ENCODE measurements at places on chromosomes 13 and 19.

DNA sequence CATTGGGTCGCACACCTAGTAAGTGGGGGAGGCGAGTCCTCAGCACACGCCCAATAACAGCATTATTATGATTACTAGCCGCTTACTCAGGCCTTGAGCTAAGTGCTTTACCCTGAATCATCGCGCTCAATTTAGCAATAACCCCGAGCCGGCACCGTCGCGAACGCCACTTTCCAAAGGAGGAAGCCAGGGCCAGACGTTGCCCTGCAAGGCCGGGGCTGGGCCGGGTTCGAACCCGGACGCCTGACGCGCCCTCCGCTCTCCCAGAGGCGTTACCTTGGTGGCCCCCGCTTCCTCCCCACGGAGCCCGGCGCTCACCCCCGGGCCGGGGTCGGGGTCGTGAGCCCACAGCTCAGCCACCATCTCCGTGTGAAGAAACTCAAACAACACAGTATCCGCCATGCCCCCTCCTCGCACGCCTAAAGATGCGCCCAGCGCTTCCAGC is at the start of gene TRAPPC6A:
TRAPPC6A (minus strand) TSS at position 421 of the 445 bp plus-strand sequence; CDS start at position 402, 19 bp downstream.
- peaks cover 20% of the 10 kb centered on the region for H3K4me1 ChIP-seq
- H3K27ac ChIP-seq: peak within 1 kb of the TSS; percentile 86
- no peaks in the 10 kb centered on the region for H3K27me3 ChIP-seq
- H3K36me3 ChIP-seq: peaks cover 9% of the 10 kb centered on the region

DNA sequence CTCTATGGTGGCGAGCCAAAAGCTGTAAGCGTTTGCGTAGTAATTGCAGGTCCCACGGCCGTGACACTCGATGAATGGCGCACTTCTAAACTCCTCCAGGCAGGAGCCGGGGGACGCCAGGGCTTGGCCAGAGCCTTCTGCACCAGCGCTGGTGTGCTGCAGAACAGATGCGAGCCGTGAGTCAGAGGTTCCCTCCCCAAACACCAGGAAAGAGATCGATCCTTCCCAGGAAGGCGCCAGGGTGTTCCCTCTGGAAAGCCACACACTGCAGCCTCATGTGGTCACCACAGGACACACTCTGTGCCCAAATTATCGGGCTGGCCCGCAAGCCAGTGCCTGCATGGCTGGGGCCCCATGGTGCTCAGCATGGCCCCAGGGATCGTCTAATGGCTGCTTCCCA is 154.6 kb downstream of the COL4A1 start:
- no peaks in the 10 kb centered on the region for H3K27me3 ChIP-seq
- H3K36me3 ChIP-seq: no peaks in the 10 kb centered on the region
- H3K4me1 ChIP-seq: no peaks in the 10 kb centered on the region
- DNase-seq: no peak
- H3K27ac ChIP-seq: no peak overlapping the region
- H3K4me3 ChIP-seq: no peak overlapping the region

DNA sequence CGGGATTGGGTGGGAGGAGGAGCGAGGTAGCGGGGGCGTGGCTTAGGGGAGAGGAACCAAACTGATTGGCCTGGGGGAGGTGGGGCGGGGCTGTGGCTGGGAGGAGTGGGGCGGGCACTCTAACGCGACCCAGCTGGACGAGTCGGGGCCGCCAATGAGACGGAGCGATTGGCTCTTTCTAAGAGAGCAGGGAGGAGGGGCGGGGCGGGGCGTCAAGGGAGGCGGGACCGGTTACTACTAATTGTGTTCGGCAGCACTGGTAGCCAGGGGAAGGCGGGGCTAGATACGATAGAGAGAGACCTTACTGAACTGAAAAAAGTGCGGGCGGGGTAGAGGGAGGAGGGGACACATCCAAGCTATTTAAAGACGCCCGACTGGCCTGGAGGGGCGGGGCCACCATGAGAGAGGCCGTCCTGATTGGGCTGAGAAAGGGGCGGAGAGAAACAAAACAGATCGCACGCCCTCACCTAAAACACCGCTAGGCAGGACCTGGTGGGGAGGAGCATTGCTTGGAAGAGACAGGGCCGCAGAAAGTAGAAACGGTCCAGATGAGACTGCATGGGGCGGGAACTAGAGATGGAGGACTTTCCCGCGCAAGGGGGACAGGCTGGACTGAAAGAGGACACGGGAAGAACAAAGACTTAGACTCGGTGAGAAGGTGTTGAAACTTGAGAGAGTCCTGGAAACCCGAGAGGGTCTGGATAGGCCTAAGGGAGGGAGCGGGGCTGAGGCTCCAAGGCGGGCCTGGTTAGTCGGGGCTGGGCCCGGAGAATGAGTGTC is at the start of gene KCNC3:
KCNC3 (minus strand) TSS at position 232 of the 780 bp plus-strand sequence. CDS start 295 bp downstream, outside the sequence.
- peaks cover 54% of the 10 kb centered on the region for H3K4me1 ChIP-seq
- H3K27me3 ChIP-seq: peaks cover 52% of the 10 kb centered on the region
- peak; percentile 88 for DNase-seq
- no peaks in the 10 kb centered on the region for H3K36me3 ChIP-seq
- peak within 1 kb of the TSS; percentile 6 for H3K27ac ChIP-seq

DNA sequence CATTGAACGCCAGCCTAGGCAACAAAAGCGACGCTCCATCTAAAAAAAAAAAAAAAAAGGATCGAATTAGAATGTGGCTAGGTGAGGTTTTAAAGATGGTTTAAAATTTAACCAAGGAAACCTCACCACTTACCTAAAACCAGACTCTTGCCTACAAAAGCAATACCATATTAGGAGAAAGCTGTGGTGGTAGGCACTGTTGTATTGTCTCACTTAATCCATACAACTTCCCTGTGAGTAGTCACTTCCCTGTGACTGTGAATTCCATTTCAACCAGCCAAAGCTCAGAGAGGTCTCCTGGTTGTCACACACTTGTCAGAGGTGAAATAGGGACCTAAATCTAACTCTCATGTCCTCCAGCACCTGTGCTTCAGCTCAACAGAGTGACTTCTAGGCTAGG is 15.4 kb downstream of the SHISA2 start:
- H3K4me1 ChIP-seq: no peaks in the 10 kb centered on the region
- no peak overlapping the region for H3K4me3 ChIP-seq
- DNase-seq: no peak
- H3K27me3 ChIP-seq: no peaks in the 10 kb centered on the region
- H3K27ac ChIP-seq: no peak overlapping the region

DNA sequence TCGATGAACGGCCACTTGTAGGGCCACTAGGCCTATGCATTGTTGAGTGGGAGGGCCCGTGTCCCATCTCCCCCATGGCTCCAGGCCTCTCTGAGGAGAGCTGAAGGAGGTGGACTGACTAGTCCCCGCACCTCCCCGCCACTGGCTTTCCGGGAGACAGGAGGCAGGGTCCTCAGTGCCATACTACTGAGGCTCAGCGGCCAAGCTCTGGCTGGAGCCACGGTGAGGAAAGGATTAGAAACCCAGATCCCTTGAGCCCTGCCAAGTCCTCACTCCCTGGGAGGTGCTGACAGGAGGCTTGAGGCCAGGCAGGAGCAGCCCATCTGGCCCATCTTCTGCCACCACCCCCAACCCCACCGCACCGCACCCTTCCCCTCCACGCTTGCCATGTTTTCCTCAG is 29.0 kb downstream of the CCDC8 start:
- no peak overlapping the region for H3K27ac ChIP-seq
- no peak overlapping the region for H3K4me3 ChIP-seq
- DNase-seq: no peak
- no peaks in the 10 kb centered on the region for H3K4me1 ChIP-seq
- H3K27me3 ChIP-seq: no peaks in the 10 kb centered on the region

- peaks cover 3% of the 10 kb centered on the region for H3K4me1 ChIP-seq
- H3K36me3 ChIP-seq: no peaks in the 10 kb centered on the region
- no peaks in the 10 kb centered on the region for H3K27me3 ChIP-seq
- H3K4me3 ChIP-seq: peak overlapping the region; percentile 50
- no peak for DNase-seq
Observed at GRCh38 chr19:9793071-9793591, 24.6 kb upstream of the ZNF846 start.

DNA sequence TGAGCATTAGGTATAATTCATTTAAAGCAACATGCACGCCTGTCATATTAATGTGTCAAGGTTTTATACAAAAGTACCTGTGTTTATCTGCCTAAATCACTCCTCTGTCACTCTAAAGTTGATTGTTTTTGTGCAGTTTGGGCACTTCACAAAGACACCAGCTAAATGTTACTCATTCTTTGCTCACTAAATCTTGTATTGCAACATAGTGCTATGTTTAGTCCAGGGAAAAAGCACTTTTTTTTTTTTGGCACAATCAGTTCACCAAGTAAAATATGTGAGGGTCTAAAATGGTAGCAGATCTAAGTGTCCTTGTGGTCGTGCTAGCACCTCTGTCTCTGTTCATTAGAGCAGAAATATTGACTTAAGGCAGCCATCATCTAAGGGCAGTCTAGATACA is 2526.7 kb upstream of the PCDH20 start:
- no peak overlapping the region for H3K4me3 ChIP-seq
- H3K27ac ChIP-seq: no peak overlapping the region
- H3K36me3 ChIP-seq: no peaks in the 10 kb centered on the region

DNA sequence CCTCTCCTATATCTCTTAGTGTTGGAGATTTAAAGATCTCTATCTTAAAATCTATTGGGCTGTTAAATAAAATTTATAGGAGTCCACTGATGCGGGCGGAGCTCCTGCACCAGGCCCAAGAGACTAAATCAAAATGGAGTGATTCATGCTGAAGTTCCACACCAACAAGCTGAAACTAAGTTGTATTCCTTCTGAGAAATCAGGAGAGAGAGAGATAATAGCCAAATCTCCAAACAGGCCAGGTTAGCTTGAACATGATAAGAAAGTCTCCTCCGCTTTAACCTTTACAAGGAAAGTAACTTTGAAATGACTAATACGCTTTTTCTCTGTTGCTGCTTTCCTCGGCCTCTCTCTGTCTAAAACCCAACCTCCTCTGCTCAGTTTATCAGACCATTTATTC is 241.9 kb upstream of the NBEA start:
- no peak overlapping the region for H3K4me3 ChIP-seq
- no peaks in the 10 kb centered on the region for H3K4me1 ChIP-seq
- H3K27me3 ChIP-seq: no peaks in the 10 kb centered on the region
- H3K36me3 ChIP-seq: no peaks in the 10 kb centered on the region
- H3K27ac ChIP-seq: no peak overlapping the region
- no peak for DNase-seq

- H3K4me1 ChIP-seq: no peaks in the 10 kb centered on the region
- H3K36me3 ChIP-seq: no peaks in the 10 kb centered on the region
- H3K4me3 ChIP-seq: no peak overlapping the region
- no peak overlapping the region for H3K27ac ChIP-seq
- no peaks in the 10 kb centered on the region for H3K27me3 ChIP-seq
Observed at GRCh38 chr19:33674626-33675367, 53.0 kb downstream of the CHST8 start.

- H3K4me1 ChIP-seq: peaks cover 5% of the 10 kb centered on the region
- H3K4me3 ChIP-seq: no peak overlapping the region
- peaks cover 35% of the 10 kb centered on the region for H3K36me3 ChIP-seq
- no peak for DNase-seq
- no peak overlapping the region for H3K27ac ChIP-seq
Observed at GRCh38 chr19:44303320-44303719, 1.5 kb downstream of the ZNF235 start.

DNA sequence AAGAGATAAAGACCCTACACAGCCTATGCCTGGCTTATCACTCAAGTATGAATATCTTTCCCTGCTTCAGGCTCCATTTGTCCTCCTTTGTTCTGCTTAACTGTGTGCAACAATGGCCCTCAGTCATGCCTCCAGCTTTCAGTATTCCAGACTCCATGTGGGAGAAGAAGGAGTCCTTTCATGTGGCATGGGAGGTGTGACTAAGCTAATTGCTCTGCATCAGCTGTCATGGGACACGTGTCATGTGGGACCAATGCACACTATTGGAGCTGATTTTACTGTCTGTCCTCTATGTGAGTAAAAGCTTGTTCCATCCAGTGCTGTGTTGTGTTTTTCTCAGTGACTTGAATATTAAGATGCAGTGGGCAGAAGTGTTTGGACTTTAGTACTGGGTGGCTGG is 1198.3 kb downstream of the OLFM4 start:
- H3K4me3 ChIP-seq: no peak overlapping the region
- H3K27ac ChIP-seq: no peak overlapping the region
- H3K36me3 ChIP-seq: no peaks in the 10 kb centered on the region
- no peaks in the 10 kb centered on the region for H3K27me3 ChIP-seq

- no peaks in the 10 kb centered on the region for H3K27me3 ChIP-seq
- H3K4me3 ChIP-seq: no peak overlapping the region
- no peak overlapping the region for H3K27ac ChIP-seq
- no peaks in the 10 kb centered on the region for H3K36me3 ChIP-seq
Observed at GRCh38 chr13:95156208-95156607, 145.0 kb downstream of the ABCC4 start.

GRCh38 chr19:50476224-50476906 is at the start of the genes EMC10 and GARIN5A:
Gene EMC10, plus strand, starts transcription at chr19:50476507. Its CDS starts 38 bp downstream, at chr19:50476545.
Gene GARIN5A, minus strand, starts transcription at chr19:50476848. Its CDS starts 460 bp downstream, at chr19:50476388.
- no peaks in the 10 kb centered on the region for H3K27me3 ChIP-seq
- DNase-seq: peak; percentile 90
- peak within 1 kb of the TSS; percentile 76 for H3K4me3 ChIP-seq

DNA sequence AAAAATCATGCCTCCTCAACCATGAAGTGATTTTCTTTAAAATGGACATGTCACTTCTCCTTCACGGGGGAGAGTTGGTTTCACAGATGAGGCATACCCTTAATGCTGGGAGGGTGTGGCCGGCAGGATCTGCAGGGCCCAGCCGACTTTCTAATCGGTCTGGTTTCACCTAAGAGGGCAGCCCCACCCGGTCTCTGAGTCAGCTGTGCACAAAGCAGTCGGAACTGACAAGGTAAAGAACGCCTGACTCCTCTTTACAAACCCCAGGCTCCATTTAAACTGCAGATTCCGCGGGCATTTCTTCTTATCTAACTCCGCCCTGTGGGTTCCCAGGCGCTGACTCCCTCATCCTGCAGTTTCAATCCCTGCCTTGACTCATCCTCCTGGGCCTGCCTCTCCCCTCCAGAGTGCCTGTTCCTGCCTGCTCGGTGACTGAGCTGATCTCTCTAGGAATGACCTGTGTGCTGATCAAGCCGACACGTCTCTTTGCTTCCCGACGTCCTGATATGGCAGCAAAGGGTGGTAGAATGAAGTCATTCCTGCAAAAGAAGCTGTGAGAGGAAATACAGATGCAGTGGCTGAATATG is 63.4 kb downstream of the EFNB2 start:
- DNase-seq: no peak
- H3K27me3 ChIP-seq: no peaks in the 10 kb centered on the region
- H3K36me3 ChIP-seq: no peaks in the 10 kb centered on the region
- no peak overlapping the region for H3K27ac ChIP-seq
- no peak overlapping the region for H3K4me3 ChIP-seq
